ENCODE measurements at places on chromosomes 12 and 14. TPM values are rescaled to one million over a fixed set of nuclear protein-coding genes. Genes with fewer than 3 reads are reported as not detected.

The TAC3 gene
- total RNA-seq, result 1.6 TPM

The RAB5B gene
- 37.4 TPM for total RNA-seq

The TMTC1 gene
- 40.4 TPM for total RNA-seq

The SPIC gene
- 0.16 TPM for total RNA-seq

The FCF1 gene
- 15.6 TPM for total RNA-seq

The IGFBP6 gene
- 6.2 TPM for total RNA-seq

The TC2N gene
- 22.8 TPM for total RNA-seq

The OTOGL gene
- 0.62 TPM for total RNA-seq

The SLC35F4 gene
- 1.6 TPM for total RNA-seq

The TAS2R31 gene
- total RNA-seq, result 25.0 TPM

The ERG28 gene
- 9.2 TPM for total RNA-seq

All from occipital lobe (tissue), 3 donors.